A549 treated with dexamethasone at 1 μM for 4 hours (cell line): ENCODE measurements at places on chromosomes 16 and 17. TPM values are rescaled to one million over a fixed set of nuclear protein-coding genes. Genes with fewer than 3 reads are reported as not detected.

C16orf86 gene
- total RNA-seq = 0.06 to 0.14 TPM (median 0.10 TPM) in 3 of 5 replicates, not detected in the others

MYH13 gene
- total RNA-seq = 0.01 TPM in 2 of 5 replicates, not detected in the others

SPECC1 gene
- 48.9 to 58.4 TPM (median 53.8 TPM) in 5 replicates for total RNA-seq

SOX15 gene
- 0.16 to 0.27 TPM (median 0.20 TPM) in 5 replicates for total RNA-seq

UTS2R gene
- total RNA-seq = 0.06 TPM in 2 of 5 replicates, not detected in the others

SDK2 gene
- 1.1 to 2.4 TPM (median 1.9 TPM) in 5 replicates for total RNA-seq

WNT3 gene
- 3.6 to 4.7 TPM (median 4.2 TPM) in 5 replicates for total RNA-seq

GPR179 gene
- 0.02 to 0.05 TPM (median 0.03 TPM) in 4 of 5 replicates, not detected in the other for total RNA-seq

DHX58 gene
- 0.08 to 0.52 TPM (median 0.30 TPM) in 5 replicates for total RNA-seq

EPN3 gene
- total RNA-seq = 0.14 to 0.34 TPM (median 0.18 TPM) in 5 replicates

TNK1 gene
- 1.1 to 1.5 TPM (median 1.3 TPM) in 5 replicates for total RNA-seq

LPO gene
- 0.05 to 0.07 TPM (median 0.06 TPM) in 3 of 5 replicates, not detected in the others for total RNA-seq

LPCAT2 gene
- 3.0 to 5.5 TPM (median 4.6 TPM) in 5 replicates for total RNA-seq

EFCAB5 gene
- 0.14 to 0.37 TPM (median 0.28 TPM) in 5 replicates for total RNA-seq

TEX19 gene
- total RNA-seq = 0.26 to 0.53 TPM (median 0.37 TPM) in 5 replicates

CACNG3 gene
- total RNA-seq = not detected in 5 replicates

PLD6 gene
- total RNA-seq = 5.5 to 6.9 TPM (median 6.2 TPM) in 5 replicates

CMC2 gene
- total RNA-seq = 96.7 to 124 TPM (median 103 TPM) in 5 replicates

C17orf100 gene
- 1.9 to 3.0 TPM (median 2.4 TPM) in 5 replicates for total RNA-seq

OTOP2 gene
- total RNA-seq = 0.04 to 0.09 TPM (median 0.06 TPM) in 4 of 5 replicates, not detected in the other

KRTAP4-4 gene
- total RNA-seq = not detected in 5 replicates

HEATR9 gene
- total RNA-seq = not detected in 5 replicates

ATP6V0A1 gene
- 25.9 to 42.7 TPM (median 40.2 TPM) in 5 replicates for total RNA-seq

CDH15 gene
- total RNA-seq = 0.19 to 0.27 TPM (median 0.23 TPM) in 5 replicates

BHLHA9 gene
- not detected in 5 replicates for total RNA-seq

FBRS gene
- total RNA-seq = 26.0 to 48.5 TPM (median 46.3 TPM) in 5 replicates

UBE2Z gene
- 117 to 131 TPM (median 125 TPM) in 5 replicates for total RNA-seq

RCVRN gene
- not detected in 5 replicates for total RNA-seq

MYH3 gene
- 0.39 to 0.93 TPM (median 0.77 TPM) in 5 replicates for total RNA-seq

TPSB2 gene
- total RNA-seq = 0.12 TPM in 1 of 5 replicates, not detected in the others

ACSM3 gene
- total RNA-seq = 3.4 to 6.0 TPM (median 4.7 TPM) in 5 replicates

DNAI2 gene
- not detected in 5 replicates for total RNA-seq

PABPN1L gene
- total RNA-seq = not detected in 5 replicates

SLC12A4 gene
- total RNA-seq = 14.8 to 35.2 TPM (median 27.8 TPM) in 5 replicates

SLC13A2 gene
- 0.07 to 0.20 TPM (median 0.12 TPM) in 5 replicates for total RNA-seq

SNAI3 gene
- total RNA-seq = 0.08 to 0.19 TPM (median 0.14 TPM) in 5 replicates

TNFRSF13B gene
- not detected in 5 replicates for total RNA-seq

CNTD1 gene
- 0.07 TPM in 1 of 5 replicates, not detected in the others for total RNA-seq

CDC6 gene
- total RNA-seq = 48.1 to 56.0 TPM (median 54.6 TPM) in 5 replicates

TBC1D3C gene
- not detected in 5 replicates for total RNA-seq

NPIPB13 gene
- 1.7 to 3.4 TPM (median 2.9 TPM) in 5 replicates for total RNA-seq

KCNJ16 gene
- 0.24 to 0.40 TPM (median 0.28 TPM) in 5 replicates for total RNA-seq

TMEM208 gene
- 77.9 to 91.6 TPM (median 80.0 TPM) in 5 replicates for total RNA-seq

KREMEN2 gene
- total RNA-seq = 0.95 to 2.0 TPM (median 1.9 TPM) in 5 replicates

DNAH2 gene
- 0.02 to 0.06 TPM (median 0.03 TPM) in 5 replicates for total RNA-seq

APOBR gene
- 0.06 to 0.08 TPM (median 0.06 TPM) in 4 of 5 replicates, not detected in the other for total RNA-seq

NUTF2 gene
- total RNA-seq = 240 to 275 TPM (median 248 TPM) in 5 replicates

PRKCB gene
- total RNA-seq = 0.17 to 0.23 TPM (median 0.22 TPM) in 5 replicates

RAP1GAP2 gene
- total RNA-seq = 26.0 to 36.5 TPM (median 33.9 TPM) in 5 replicates

CDH5 gene
- total RNA-seq = 0.15 to 0.25 TPM (median 0.22 TPM) in 5 replicates

NPIPA5 gene
- 3.8 to 5.0 TPM (median 4.6 TPM) in 4 of 5 replicates, not detected in the other for total RNA-seq

TBX6 gene
- total RNA-seq = 0.12 to 0.42 TPM (median 0.29 TPM) in 5 replicates

OSGIN1 gene
- total RNA-seq = 12.8 to 26.3 TPM (median 15.3 TPM) in 5 replicates
